Right forelimb (tissue), 1 donor: ENCODE measurements at places on chromosomes 7 and 10.

DNA sequence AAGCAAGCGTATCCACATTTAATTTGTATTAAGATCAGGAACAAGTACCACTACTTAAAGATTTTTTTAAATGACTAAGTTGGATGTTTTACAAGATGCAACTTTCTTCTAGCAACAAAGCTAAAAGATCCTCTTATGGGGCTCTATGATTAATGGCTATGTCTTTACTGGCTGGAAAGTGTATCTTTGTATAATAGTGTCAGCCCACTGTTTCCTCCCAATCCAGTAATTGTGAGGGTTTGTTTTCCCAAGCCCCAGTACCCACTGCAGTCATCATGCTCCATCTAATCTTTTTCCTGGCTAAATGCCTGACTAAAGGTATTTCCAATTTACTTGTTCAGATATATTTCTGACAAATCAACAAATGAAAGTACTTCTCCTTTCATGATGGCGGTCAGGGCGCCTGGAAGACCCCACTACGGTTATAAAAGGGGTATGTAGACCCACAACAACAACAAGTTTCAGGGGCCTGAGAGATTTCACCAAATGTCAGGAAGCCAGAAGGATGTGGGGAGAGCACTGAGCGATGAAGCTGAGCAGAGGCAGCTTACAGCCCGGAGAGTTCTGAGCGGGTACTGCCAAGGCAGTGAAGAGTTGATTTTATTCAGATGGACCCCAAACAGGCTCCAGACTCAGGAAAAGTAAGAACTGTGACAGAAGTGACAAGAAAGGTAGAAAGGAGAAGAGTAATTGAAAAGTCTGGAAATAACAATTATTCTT lies 222.6 kb upstream of the KLF14 start:
- no peak for DNase-seq

- no peak for DNase-seq
These were observed 35.6 kb downstream of the PRKAR2B start for GRCh38 chr7:107080099-107080505.

GRCh38 chr7:48113275-48113674 lies 24.2 kb downstream of the UPP1 start:
- DNase-seq = no peak

DNA sequence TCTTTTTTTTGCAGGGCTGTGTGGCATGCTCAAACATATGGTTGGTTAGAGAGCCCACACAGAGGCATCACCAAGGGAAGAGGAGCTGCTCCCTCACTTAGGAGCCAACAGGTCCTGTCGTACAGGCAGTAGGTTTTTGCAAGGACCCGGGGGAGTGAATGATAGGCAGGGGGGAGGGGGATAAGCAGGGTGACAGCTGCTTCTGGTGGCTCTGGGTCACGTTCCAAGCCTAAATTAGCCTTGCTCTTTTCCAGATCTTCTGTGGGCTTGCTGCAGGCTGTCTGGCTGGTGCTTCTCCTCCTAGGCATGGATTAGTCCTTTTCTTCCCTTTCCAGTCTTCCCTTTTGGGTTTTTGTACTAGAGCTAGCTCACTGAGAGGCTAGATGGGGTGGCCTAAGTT lies 117.7 kb upstream of the PODXL start:
- no peak for DNase-seq

- no peak for DNase-seq
These were observed 10.8 kb upstream of the PPP1R3C start for GRCh38 chr10:91643700-91644099.

- no peak for DNase-seq
These were observed 25.6 kb upstream of the PIK3CG start for GRCh38 chr7:106839511-106839910.

GRCh38 chr10:35959252-35959651 lies 317.2 kb upstream of the FZD8 start:
- no peak for DNase-seq

GRCh38 chr10:29839826-29840515 lies 205.2 kb upstream of the SVIL start:
- DNase-seq = no peak

GRCh38 chr7:156861212-156861611 lies 31.8 kb downstream of the LMBR1 start:
- DNase-seq = no peak

GRCh38 chr10:61138708-61139591 lies 195.0 kb upstream of the RHOBTB1 start:
- DNase-seq = no peak

DNA sequence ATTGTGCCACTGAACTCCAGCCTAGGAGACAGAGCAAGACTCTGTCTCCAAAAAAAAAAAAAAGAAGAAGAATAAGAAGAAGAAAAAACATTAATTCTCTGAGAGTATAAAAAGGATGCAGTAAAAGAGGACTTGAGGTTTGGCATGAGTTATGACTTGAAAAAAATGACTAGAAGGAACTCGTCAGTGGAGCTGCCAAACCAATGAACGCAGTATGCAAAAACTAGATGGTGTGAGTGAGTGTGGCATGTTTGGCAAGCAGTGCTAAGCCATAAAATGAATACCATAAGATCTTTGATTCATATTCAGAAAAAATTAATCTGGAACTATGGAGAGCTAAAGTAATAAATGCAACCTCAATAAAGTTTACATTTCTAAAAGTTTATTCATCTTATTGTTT lies 68.6 kb upstream of the MEOX2 start:
- no peak for DNase-seq

DNA sequence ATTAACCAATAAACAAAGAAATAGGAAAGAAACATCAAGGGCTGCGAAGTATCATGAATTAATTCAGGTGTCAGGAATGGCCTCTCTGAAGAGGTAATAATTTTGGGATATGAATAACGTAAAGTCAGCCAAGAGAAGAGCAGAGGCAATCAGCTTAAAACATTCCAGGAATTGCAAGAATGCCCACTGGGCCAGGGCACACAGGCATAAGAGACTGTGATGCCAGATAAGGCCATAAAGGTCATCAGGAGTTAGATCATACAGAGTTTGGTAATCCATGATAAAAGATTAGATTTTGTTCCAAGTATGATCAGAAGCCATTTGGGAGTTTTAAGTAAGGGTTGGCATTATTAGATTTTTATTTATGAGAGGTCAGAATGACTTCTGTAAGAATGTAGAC lies 53.2 kb upstream of the ABCB4 start:
- DNase-seq = no peak
